BJ (cell line): ENCODE measurements at places on chromosomes 5 and 9. TPM values are rescaled to one million over a fixed set of nuclear protein-coding genes. Genes with fewer than 3 reads are reported as not detected.

Gene CCL21
- polyA plus RNA-seq, result not detected in 2 replicates

- no peak for DNase-seq
These were observed 9.3 kb upstream of the SPATA24 start for GRCh38 chr5:139413153-139413552.

GRCh38 chr9:89887286-89887685 is 282.5 kb downstream of the GADD45G start:
- no peak for DNase-seq

- DNase-seq, result no peak
These were observed 403.1 kb upstream of the ZNF608 start for GRCh38 chr5:125149527-125149926.

GRCh38 chr9:12719431-12719830 is 26.2 kb downstream of the TYRP1 start:
- no peak for DNase-seq

Gene OTP
- not detected in 2 replicates for polyA plus RNA-seq

- DNase-seq, result no peak
These were observed 368.9 kb downstream of the TMEM161B start for GRCh38 chr5:87899721-87900131.

DNA sequence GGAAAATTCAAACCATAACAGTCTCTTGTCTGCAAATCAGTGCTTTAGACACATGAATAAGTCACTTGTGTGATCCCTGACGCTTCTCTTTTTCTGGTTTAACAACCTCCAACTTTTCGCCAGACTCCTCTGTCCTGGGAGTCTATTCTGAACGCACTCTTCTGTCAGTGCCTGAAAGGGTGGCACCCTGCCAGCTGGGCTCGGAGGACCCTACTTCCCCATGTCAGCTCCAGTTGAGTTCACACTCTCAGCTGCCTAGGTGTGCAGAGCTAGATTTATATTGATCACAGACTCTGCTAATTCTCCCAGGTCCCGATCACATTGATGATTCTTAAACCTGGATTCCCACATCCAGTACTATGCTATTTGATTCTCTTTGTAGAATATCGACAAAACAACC is 649.1 kb downstream of the BNC2 start:
- no peak for DNase-seq

DNA sequence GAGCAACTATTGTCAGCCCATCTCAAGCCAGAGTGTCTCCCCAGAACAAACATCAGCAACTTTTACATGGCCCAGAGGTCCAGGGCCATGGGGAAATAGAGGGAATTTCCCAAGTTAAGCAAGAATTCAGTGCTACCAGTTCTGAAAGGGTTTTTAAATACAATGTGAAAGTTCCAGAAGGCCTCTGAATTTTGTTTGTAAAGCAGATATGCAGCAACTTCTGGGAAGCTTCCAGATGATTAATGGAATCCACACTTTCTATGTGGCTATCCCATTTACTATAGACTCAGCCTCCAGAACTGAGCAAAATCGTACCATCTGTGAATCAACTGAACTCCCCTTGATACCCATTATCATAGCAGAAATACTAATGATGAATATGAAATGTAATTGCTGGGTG is 93.8 kb downstream of the FEM1C start:
- DNase-seq, result peak; percentile 77

Gene PCDHA12
- polyA plus RNA-seq, result not detected in 2 replicates

DNA sequence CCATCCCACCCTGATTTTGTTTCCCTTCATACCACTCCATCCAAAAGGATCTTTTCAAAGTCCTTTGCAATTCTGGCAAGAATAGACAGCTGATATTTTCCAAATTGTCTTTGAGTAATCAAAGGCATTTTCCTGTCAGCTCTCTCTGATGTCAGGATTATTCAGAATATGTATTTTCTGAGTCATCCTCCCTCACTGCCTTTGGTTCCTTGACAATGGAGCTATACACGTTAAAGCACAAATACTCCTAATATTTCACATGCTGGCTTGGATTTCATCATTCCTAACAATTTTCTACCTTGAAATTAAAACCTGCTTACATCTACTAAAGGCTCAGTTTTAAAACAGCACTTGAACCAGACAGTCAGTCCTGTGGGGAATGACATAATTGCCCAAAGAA is 379.4 kb downstream of the GADD45G start:
- DNase-seq, result no peak

Gene IER5L
- polyA plus RNA-seq, result 7.3 and 8.7 TPM in 2 replicates

GRCh38 chr9:114371973-114372917 is 15.5 kb downstream of the AKNA start:
- no peak for DNase-seq

Gene SPATA31C1
- polyA plus RNA-seq, result not detected in 2 replicates

GRCh38 chr5:3531320-3531986 is 64.2 kb upstream of the IRX1 start:
- DNase-seq, result no peak

DNA sequence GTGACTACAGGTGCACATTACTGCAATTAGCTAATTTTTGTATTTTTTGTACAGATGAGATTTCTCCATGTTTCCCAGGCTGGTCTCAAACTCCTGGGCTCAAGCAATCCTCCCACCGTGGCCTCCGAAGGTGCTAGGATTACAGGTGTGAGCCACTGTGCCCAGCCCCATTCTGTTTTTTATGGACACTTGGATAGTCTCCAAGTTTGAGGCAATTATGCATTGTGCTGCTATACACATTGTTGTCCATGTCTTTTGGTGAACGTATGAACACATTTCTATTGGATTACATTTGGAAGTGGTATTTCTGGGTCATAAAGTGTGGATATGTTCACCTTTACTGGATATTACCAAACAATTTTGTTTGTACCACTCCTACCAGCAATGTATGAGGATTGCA is 22.4 kb upstream of the PLPP1 start:
- no peak for DNase-seq

DNA sequence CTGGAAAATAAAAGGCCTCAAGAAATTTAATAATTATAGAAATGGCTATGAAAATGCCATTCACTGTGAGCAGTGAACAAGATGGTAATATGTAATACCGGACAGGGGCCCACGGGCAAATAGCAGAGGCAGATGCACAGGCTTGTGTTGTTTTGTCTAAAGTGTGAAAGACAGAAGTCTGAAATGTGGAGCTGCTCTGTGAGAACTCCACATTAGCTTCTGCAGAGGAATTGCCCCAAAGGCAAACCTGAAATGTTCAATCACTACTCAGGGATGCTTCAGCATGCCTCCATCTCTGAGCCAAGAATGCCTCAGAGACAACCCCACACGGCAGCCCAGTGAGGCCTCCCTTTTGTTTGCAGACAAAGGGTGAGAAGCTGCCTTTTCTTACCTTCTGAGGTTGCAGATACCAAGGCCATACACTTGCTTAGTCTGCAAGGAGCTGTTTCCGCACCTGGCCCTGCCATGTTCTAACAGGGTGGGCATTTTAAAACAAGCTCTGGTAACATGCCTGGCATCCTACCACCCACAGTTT is 124.3 kb upstream of the CXCL14 start:
- no peak for DNase-seq

GRCh38 chr9:117135501-117136098 is 279.3 kb downstream of the ASTN2 start:
- DNase-seq, result no peak

DNA sequence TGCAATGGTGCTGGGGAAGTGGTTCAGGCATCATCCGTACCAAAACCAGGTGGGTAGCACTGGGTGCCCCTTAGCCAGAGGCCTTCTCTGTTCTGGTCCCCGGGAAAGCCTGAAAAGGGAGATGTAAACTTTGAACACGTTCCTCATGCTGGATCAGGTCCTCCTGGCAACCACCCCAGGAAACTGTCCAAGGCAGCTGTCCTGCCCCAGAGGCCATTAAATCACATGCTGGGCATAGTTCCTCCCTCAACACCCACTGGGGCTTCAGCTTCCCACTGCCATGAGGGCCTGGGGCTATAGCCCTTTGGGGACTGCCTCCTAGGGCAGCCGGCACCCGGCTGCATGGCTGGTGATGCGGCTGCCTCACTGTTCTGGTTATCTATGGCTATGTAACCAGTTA is 228.9 kb upstream of the MVB12B start:
- DNase-seq, result no peak

Gene PCDHA4
- polyA plus RNA-seq, result 0.22 and 0.25 TPM in 2 replicates

GRCh38 chr5:115932991-115933390 is 29.3 kb upstream of the LVRN start:
- DNase-seq, result no peak

DNA sequence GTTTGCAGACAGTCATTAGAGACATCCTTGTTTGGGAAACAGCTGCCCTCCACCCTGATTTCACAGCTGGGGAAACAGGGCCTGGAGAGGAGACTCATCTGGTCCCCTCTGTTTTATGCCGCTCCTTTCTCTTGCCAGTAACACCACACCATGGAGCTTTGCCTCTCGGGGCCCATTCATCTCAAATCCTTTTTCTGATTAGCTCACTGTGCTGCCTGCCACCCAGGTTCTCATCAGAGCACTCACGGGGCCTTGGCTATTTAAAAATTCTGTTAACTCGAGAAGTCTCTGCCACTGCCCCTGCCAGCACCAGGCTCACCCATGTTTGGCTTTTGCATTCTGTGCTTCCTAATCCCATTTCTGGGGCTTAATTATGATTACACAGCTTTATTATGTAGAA is 36.8 kb upstream of the C5orf58 start:
- DNase-seq, result no peak

Gene CDO1
- 1.8 and 2.0 TPM in 2 replicates for polyA plus RNA-seq

Gene PDZD2
- 0.06 TPM in 1 of 2 replicates, not detected in the other for polyA plus RNA-seq

DNA sequence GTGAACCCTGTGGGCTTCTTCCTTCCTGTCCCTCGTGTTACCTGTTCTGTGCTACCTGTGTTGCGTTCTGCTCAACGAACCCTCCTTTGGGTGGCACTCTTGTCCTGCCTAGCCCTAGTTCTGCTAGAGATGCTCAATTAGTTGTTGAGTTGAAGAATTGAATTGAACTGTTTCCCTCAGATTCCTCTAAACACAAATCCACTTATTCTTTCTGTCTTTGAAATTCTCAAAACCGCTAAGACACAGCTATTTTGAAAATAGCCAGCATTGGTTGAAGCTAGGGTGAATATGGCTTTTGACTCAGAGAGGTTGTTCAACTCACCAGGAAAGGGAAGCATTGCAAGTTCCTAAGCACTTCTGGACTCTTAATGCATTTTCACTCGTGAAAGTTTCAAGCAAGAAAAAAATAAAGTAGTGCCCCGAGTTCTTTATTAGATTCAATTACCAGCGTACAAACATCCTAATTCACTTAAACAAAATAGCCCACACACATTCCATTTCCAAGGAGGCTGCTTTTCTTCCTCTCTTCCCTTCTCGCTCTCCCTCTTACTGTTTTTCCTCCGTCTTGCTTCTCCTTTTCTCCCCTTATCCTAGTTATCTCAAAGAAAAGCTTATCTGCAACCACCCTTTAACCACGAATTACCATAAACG is 642 bp upstream of the ITGA1 start:
- DNase-seq, result no peak

Gene OR1Q1
- polyA plus RNA-seq, result 1.0 and 1.1 TPM in 2 replicates

Gene IQGAP2
- polyA plus RNA-seq, result 0.01 and 0.12 TPM in 2 replicates

Gene WNT8A
- polyA plus RNA-seq, result not detected in 2 replicates

Gene FLT4
- polyA plus RNA-seq, result 0.09 and 0.27 TPM in 2 replicates

Gene DIPK1B
- polyA plus RNA-seq, result 0.17 and 0.42 TPM in 2 replicates

DNA sequence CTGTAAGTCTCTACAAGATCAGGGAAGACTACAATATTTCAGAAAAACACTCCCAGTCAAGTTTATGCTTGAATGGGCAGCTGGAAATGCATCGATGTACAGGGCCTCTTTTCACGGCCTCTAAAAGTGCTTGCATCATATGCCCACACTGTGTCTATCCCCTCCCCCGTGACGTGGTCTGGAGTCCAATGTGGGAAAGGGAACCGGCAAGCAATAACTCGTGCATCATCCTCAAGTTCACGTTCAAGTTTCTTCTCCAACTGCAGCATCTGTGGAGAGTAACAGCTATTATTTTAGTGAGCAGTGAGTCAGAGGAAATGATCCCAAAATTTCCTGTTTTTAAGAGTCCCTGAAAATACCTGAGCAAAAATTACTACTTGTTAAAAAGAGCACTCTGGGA is 22.3 kb downstream of the ATPSCKMT start:
- DNase-seq, result no peak

Gene GPR150
- polyA plus RNA-seq, result 0.18 and 0.25 TPM in 2 replicates

DNA sequence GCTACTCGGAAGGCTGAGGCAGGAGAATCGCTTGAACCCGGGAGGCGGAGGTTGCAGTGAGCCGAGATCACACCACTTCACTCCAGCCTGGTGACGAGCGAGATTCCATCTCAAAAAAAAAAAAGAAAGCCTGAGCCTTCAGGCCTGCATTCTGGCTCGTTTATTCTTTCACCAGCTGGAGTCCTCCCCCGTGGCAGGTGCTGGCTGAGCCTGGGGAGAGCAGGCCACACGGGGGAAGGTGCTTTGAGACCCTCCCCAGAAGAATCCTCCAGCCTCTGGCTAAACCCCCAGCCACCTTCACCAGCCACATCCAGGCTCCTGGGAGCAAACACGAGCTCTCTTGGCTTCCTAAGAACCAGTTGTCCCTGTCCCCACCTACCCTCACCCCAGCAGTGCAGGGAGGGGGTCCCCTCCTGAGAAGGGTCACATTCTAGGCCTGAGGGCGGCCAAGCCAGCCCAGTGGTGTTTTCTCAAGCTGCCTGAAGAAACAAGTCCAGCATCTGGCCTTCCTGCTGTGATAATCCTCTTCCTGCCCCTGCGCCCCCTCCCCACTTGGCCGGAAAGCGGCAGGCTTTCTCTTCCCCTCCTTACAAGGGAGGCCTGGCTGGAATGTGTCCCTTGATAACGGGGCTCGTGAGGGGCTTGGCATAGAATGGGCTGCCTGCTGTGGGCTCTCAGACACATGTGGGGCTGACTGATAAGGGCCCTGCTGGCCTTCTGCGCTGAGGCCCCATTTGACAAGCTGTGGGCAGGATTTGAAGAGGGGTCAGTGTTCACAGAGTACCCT is 41.5 kb downstream of the PLPP7 start:
- DNase-seq, result no peak

GRCh38 chr5:113061846-113062780 is 85.5 kb downstream of the DCP2 start:
- DNase-seq, result peak; percentile 51

GRCh38 chr9:136825295-136826187 is 16.7 kb upstream of the AJM1 start:
- DNase-seq, result no peak
